ENCODE measurements at places on chromosomes 16 and 17.

GRCh38 chr17:69058165-69058564 lies 2.6 kb downstream of the ABCA9 start:
- no peak for DNase-seq

- peak; percentile 5 for DNase-seq
Observed at GRCh38 chr17:5437721-5438317, 1.1 kb downstream of the C1QBP start.

- DNase-seq = no peak
Observed at GRCh38 chr16:80387318-80387921, 153.4 kb upstream of the DYNLRB2 start.

GRCh38 chr16:85316321-85316919 lies 204.1 kb upstream of the CIBAR2 start:
- DNase-seq = peak; percentile 35

- DNase-seq = no peak
Observed at GRCh38 chr16:68469796-68470460, 21.6 kb upstream of the SMPD3 start.

- no peak for DNase-seq
Observed at GRCh38 chr17:17387498-17388362, 84.6 kb downstream of the NT5M start.

DNA sequence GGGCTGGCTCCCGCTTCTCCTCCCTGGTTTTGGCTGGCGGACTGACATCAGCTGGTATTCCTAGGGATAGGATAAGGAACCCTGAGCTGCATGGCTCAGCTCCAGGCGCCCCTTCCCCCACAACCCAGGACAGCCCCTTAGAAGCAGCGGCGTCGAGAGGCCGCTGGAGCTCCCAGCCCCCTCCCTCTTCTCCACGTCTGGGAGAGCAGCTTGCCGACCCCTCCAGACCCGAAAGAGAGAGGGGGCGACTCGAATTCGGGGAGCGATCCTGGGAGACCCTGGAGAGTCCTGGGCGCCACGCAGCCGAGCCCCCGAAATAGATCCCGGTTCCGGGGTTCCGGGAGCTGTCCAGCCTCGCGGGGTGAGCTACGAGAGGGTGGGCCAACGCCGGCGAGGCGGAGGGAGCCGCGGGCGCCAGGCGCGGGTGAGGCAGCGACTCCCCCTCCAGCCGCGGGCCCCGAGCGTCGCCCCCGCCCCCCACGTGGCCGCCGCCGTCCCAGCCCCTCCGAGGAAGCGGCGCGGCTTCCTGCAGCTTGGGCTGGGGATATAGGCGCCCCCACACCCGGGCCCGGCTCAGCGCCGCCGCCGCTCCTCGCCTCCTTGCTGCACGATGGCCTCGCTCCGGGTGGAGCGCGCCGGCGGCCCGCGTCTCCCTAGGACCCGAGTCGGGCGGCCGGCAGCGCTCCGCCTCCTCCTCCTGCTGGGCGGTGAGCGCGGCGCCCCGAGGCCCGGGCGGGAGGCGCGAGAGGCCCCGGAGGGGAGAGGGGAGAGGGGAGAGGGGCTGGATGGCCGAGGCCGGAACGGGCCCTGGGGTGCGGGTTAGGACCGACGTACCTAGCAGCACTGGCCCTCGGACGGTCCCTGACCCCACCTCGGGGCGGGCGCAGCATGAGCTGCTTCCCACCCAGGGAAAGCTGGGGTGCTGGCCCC lies at the start of gene RAMP2:
TSS of gene RAMP2 (plus strand) at position 576 of the 930 bp plus-strand sequence. CDS start at position 611, 35 bp downstream.
- DNase-seq = no peak

- DNase-seq = no peak
Observed at GRCh38 chr17:76241204-76241538, 878 bp upstream of the RNF157 start.

DNA sequence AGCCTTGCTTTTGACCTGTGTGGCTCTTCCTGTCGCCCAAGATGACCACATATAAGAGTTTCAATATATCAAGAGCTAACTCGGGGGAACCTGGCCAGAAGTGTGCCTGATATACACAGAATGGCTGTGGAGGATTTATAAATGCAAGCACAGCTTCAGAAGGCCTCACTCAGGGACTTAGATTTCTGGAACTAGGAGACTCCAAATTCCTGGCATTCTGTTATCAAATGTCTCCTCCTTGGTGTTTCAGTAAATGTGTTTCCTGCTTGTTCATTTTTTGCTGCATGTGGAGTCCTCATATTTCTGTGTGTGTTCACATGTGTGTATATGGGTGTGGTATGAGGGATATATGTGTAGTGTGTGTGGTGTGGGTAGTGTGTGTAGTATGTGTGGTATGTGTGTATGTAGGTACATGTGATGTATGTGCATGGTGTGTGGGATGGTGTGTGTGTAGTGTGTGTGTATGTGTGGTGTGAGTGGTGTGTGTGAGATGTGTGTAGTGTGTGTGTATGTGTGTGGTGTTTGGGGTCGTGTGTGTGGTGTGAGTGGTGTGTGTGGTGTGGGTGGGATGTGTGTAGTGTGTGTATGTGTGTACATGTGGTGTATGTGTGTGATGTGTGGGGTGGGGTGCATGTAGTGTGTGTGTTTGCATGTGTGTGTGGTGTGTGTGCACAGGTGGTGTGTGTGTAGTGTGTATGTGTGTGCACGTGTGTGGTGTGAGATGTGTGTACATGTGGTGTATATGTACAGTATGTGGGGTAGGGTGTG lies 981 bp upstream of the CD300H start:
- no peak for DNase-seq

DNA sequence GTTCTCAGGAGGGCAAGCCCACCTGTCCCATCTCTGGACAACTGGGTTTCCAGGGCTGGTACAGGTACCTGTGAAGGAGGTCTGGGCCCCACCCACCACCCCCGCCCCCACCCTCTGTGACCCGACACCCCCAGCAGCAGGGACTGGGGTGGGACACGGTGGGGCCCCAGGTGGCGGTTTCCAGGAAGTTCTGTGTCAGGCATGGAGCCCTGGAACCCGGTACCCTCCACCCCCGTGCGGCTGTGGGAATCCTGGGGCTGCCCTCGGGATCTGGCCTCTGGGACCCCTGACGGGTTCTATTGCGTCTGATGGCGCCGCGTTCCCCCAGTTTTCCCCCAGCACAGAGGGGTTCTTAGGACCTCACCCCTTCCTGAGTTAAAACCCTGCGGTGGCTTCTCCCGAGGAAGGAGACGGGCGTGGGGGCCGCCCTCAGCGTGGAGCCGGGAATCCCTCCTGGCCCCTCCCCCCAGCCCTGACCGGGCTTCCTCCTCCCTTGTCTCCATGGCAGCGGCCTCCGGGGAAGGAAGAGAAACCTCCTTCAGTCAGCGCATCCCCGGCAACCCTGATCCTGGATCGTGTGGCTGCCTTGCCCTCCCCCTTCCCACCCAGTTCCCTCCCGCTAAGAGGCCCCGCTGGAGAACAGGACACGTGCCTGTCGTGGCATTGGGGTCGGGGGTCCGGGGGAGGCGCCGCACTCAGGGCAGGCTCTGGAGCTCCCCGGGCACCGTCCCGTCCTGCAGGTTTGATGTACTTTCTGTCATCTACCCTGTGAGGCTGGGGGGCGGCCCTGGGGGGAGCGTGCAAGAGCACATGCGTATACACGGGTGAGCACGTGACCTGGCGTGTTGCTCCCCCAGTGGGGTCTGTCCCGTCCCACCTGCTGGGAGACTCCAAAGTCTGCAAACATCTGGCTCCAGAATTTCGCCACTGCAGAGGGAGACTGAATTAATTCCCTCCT lies 30.3 kb downstream of the CACNA1H start:
- DNase-seq = peak; percentile 65

GRCh38 chr17:43703630-43704029 lies 41.9 kb upstream of the MEOX1 start:
- DNase-seq = no peak

GRCh38 chr16:73036074-73036826 lies 11.7 kb downstream of the ZFHX3 start:
- DNase-seq = no peak

- no peak for DNase-seq
Observed at GRCh38 chr16:2243781-2244180, 7.5 kb downstream of the DNASE1L2 start.

DNA sequence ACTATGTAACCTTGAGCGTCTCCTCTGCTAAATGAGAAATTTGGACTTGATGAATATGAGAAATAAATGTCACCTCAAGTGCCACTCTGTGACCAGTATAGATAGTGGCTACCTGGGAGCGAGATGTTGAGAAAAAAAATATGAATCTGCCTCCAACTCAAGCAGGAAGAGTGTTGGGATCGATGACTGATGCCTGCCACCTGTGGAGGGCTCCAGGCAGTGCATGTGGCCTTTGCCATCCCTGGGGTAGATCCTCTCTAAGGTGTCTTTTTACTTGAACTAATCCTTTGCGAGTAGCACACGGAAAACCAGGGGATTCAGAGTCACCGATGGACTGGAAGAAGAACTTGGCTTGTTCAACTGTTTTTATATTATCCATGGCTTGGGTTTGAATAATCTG lies 9.4 kb downstream of the CCDC182 start:
- no peak for DNase-seq

DNA sequence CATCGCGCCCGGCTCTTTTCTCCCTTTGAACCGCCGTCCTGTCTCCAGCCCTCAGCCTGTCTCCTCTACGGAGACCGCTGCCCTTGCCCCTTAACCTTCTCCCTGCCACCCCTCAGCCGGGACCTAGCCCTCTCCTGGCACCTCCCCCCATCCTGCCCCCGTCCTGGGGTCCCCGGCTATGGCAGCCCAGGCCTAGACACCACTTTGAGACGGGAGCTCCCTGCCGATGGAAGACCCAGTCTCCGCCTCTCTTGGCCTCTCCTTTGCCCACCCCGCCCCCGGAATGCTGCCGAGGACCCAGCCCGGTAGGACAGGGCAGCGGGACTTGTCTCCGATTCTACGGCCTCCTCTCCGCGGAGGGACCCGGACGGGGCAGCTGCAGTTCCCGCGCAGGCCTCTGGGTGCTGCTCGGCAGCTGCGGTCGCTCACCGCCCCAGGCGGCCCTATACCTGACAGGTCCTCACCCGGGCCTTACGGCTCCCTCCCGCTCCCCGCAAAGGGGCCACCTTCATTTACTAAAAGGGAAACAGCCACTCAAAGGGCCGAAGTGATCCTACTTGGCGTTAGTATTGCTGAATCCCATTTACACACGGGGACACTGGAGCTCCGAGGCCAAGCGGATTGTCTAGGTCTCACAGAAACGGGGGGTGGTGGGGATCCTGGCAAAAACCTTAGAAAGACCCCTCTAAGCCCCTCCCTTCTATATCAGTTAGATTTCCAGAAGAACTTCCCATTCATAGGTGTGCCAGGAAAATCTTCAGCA lies 32.6 kb upstream of the TAC4 start:
- DNase-seq = peak; percentile 54

DNA sequence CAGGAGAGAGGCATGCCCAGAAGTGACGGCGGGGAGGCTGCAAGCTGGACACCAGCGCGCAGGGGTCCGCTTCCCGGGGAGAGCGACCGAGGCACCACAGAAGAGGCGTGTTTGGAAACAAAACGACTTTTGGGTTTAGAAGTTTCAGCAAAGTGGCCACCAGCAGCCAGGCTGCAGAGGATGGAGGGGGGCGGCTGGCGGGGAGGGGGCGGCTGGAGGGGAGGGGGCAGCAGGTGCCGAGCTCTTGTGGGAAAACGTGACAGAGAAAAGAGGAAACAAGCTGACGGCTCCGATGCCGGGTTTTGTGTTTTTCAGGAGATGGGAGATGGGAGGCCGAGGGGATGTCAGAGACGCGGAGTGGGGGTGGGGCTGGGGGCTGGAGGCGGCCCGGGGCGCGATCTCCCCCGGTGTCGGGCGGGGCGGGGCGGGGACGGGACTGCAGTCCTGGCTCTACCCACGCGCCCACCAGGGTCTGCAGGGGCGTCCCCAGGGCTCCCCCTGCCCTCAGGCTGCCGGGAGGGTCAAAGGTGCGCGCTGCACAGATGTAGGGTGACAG lies 32.1 kb upstream of the RPH3AL start:
- DNase-seq = no peak

DNA sequence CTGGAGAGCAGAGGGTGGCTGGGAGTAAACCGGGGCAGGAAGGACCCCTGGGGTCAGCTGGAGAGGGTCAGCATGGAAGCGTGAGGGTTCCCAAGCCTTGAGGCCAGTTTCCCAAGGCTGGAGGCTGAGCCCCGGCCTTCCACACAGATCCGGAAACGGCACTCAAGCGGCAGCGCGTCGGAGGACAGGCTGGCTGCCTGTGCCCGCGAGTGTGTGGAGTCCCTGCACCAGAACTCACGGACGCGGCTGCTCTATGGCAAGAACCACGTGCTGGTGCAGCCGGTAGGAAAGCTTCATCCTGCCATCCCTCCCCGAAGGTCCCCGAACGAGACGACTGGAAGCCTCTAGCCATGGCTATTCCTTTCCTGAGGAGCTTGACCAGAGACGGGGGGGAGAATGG lies 26.0 kb downstream of the SGSM2 start:
- no peak for DNase-seq

DNA sequence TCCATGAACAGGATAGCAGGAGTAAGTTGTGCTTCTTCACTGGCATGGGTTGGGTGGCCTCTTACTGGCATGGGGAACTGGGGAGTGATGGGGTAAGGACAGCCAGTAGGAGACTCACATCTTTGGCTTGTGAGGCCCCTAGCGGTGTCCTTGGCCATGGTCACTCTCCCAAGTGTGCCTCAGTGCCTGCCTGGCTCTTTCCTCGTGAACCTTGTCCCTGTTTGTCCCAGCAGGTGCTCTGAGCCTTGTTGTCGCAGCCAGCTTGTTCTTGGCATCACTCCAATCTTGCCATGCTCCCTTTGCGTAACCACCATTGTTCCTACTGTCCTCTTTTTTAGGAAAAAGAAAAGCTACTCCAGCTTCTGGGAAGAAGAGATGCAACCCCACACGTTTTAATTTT lies 53.6 kb upstream of the SDK2 start:
- no peak for DNase-seq

GRCh38 chr16:30376461-30376902 lies 1.9 kb downstream of the MYL11 start:
- DNase-seq = no peak

GRCh38 chr17:58235821-58236220 lies 2.6 kb upstream of the LPO start:
- no peak for DNase-seq

- DNase-seq = no peak
Observed at GRCh38 chr17:83085103-83085502, 5.7 kb downstream of the METRNL start.

DNA sequence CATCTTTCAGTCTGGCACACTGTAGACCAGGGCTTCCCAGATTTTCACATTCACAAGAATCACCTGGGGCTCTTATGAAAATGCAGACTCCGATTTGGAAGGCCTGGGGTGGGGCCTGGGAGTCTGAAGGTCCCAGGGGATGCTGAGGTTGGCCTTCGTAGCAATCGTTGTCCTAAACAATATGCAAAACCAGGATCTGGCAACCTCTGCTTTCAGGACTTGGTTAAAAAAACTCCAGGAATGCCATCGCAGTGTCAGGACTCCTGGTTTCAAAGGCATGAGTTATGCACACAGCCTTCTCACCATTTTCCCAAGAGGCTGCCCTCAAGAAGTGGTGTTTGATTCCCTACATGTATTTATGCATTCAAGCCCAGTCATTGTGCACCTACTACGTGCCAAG lies 6.7 kb downstream of the CLEC19A start:
- no peak for DNase-seq

All from RCC 7860 (cell line).